ENCODE measurements at places on chromosomes 4 and X.

DNA sequence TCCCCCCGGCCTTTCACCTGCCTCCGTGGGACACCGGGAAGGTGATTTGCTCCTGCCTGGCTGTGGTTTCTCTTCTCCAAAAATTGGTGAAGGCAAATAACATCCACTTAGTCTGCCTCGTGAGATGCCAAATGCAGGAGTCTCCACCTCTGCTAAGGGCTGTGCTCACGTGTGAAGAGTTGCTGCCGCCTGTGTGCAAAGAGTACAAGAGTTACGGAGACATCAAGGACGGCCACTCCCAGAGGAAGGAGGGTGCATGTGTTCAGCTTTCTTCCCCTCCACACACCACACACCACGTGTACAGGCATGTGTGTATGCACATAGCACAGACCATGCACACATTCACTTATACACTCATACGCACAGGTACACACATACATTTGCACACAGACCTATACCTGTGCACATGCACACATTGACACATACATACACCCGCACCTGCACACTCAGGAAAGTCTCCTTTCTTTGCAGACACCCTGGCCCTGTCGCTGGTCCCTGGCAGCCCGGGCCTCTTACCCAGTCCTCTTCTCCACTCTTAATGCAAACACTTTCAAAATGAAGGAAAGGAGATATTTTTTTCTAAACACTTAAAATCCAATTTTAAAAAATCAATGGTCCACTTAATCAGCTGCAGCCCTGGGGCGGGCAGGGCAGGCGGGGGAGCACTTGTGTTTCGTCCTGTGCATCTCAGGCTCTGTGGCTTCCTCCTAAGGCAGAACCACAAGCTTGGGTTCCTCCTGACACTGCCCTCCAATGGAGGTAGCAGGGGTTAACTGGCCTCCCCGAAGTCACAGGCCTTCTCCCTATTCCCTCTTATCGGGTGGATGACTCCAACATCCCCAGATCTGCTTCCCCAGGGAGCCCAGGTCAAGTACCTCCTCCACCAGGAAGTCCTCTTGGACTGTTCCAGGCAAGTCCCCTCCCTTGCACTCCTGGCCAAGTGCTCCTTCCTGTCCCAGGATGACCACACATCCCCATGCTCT is 103.0 kb downstream of the CPZ start:
- no peak for DNase-seq

- DNase-seq: no peak
These were observed 31.9 kb upstream of the FAM9C start for GRCh38 chrX:13076176-13076961.

DNA sequence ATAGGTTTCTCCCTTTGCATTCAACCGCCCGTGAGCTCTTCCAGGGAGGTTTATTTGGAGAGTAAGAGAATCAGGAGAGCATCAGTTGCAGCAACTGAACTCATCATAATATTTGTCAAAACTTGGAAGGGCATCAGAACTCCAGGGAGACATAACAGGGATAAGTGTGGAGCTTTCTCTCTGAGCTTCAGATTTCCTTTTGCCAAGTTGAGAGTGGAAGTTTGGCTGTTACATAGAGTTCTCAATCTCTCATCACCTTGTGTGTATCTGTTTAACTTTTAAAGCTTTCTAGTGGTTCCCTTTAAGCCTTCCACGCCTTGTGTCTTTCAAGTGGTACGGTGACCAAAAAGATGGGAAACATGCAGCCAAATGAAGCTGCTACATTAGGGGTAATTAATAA is 18.8 kb downstream of the BMP3 start:
- no peak for DNase-seq

GRCh38 chr4:1869530-1870327 is 1.5 kb upstream of the NSD2 start:
- no peak for DNase-seq

DNA sequence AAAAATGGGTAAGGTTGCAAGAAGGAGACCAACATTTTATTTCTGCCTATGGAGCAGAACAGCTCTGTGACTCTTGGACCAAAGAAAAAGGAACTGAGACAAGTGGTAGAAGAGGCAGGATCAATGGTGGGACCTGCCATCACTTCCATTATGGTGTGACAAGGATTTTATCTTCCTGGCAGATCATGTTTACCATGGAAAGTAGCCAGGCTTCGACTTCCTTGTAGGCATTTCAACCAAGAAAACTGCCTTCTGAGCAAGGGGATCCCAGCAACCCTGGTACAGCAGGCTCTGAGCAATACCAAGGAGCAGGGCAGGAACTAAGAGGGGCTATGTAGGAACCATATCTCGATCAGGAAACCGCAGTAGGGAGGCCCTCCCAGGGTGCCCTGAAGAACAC is 317.4 kb downstream of the IQCM start:
- DNase-seq: no peak

GRCh38 chr4:94219402-94219801 is 11.7 kb downstream of the SMARCAD1 start:
- no peak for DNase-seq

DNA sequence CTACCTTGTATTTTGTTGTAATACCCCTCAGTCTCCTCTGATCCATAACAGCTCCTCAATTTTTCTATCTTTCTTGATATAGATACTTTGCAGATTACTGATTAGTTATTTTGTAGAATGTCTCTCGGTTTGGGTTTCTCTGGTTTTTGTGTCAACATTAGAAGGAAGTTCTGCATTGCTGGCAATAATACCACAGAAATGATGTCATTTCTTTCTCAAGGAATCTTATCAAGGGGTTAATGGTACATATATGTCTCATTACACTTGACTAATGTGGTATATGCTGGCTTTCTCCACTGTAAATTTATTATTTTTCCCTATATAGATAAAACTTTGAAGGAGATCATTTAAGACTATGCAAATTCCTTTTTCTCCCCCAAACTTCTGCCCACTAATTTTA is 183.6 kb upstream of the DKK2 start:
- DNase-seq: no peak

DNA sequence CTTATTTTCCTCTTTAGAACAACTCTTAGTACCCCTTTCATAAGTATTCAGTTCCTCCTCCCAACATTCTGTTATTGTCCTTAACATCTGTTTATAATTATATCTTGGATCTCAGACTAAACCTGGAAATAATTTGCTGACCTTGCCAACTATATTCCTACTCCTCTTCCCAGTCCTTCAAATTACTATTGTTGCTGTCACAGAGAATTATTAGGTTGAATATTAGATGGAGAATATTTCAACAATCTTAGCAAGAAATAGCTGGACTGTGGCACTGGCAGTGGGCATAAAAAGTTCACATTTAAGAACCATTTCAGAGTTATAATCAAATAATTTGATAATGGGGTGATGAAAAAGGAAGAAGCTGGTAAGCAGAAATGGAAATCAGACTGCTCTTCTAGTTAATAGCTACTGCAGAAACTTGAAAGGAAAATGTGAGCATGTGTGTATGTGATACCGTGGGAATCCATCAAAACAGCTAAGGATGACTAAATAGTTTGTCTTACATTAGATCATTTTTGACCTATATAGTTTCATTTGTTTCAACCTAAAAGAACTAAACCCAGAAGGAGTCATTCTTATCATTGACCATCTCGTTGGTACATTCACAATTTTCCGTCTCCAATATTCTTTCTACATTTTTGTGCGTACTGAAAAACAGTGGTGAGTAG is 43.3 kb upstream of the PRDM8 start:
- no peak for DNase-seq

- peak; percentile 41 for DNase-seq
These were observed 5.9 kb upstream of the SEPTIN6 start for GRCh38 chrX:119698845-119699244.

DNA sequence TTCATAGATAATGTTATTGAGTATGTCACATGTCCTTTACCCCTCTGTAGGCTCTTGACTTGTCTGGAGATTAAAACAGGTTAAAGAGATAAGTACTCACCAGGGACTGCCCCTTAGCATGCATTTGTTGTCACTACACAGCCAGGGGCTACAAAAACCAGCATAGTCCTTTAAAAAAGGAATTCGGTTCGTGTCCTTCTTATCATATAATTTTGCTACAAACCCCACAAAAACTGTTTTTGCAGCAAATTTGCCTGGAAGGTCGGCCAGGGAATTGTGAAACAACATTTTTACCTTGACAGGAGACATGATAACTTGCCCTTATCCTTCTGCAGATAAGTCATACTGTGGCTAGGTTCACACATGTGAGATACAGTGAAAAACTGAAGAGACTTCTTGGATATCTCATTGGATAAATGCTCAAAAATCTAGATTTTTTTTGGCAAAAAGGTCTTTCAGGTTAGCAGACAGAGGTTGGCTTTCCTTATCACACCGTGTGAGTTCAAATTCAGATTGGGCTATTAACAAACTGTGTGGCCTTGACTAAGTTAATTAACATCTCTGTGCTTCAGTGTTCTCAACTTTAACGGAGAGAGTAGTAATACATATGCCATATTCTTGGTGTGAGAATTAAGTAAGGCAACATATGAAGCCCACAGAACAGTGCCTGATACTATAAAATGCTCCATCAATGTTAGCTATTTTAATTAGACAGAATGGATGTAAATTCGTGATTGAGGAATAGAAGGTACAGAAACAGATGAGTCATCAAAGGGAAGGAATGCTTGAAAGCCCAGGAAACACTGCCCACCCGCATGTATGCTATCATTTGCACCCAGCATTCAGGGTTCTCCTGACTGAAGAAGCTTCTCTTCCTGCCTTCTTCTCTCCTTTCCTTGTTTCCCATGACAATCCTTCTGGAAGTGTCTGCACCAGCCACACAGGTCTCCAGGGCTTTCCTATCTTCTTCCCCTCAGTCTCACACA is 30.0 kb downstream of the FAM9C start:
- DNase-seq: no peak

Measured in Caki2 (cell line).